ENCODE measurements at places on chromosomes 3 and 15. TPM values are rescaled to one million over a fixed set of nuclear protein-coding genes. Genes with fewer than 3 reads are reported as not detected.
A peak's percentile ranks its signal among the peaks of the same experiment; 100 is the strongest.

DNA sequence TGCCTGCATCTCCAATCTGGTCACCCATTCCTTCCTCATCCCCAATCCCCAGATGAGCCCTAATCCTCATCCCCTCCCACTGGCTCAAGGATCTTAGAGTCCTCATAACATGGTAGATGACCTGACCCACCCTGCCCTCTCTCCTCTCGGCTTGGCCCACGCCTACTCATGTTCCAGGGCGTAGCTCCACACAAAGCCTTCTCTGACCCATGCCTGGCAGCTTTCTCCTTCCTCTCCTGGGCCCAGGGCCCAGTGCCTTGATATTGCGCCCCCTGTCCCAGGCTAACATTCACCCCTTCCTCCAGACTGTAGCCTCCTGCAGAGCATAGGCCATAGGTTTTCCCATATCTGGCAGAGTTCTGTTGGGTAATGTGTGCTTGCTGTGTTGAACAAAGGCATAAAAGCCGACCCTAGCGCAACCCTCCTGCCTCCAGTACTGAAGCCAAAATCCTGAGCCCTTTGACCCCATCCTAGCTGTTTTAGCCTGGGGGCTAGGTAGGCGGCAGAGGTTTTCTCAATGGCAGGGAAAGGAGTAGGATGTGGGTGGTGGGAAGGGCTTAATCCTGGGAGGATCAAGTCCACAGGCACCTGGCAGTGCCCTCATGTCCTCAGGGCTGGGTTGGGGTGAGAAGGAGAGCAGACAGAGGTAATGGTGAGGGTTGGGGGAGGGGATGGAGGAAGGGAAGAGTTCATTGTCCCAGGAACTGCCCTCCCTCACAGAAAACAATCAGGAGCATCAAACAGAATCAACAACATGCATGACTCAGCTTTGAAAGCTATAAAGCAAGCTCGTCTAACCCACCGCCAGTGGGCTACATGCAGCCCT is 35.5 kb downstream of the MESD start:
- H3K4me3 ChIP-seq = no peak overlapping the region
- peak; percentile 29 for DNase-seq
- peaks cover 13% of the 10 kb centered on the region for H3K4me1 ChIP-seq
- no peaks in the 10 kb centered on the region for H3K27me3 ChIP-seq
- peaks cover 27% of the 10 kb centered on the region for H3K36me3 ChIP-seq
- no peak overlapping the region for H3K27ac ChIP-seq

- peaks cover 16% of the 10 kb centered on the region for H3K27me3 ChIP-seq
- no peaks in the 10 kb centered on the region for H3K36me3 ChIP-seq
- no peak overlapping the region for H3K4me3 ChIP-seq
- DNase-seq = no peak
- H3K27ac ChIP-seq = no peak overlapping the region
These were observed 501.4 kb downstream of the MECOM start for GRCh38 chr3:169162107-169162506.

DNA sequence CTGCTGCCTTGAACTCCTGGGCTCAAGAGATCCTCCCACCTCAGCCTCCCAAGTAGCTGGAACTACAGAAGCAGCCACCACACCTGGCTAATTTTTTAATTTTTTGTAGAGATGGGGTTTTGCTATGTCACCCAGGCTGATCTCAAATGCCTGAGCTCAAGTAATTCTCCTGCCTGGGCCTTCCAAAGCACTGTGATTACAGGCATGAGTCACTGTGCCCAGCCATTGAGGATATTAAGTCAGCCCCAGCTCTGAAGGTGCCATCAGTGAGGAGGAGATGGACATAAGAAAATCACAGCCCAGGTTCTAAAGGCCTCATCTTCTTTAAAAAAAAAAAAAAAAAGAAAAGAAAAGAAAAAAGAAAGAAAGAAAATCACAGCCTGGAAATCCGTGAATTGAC is 26.6 kb upstream of the PSTPIP1 start:
- H3K27ac ChIP-seq = no peak overlapping the region
- peaks cover 33% of the 10 kb centered on the region for H3K27me3 ChIP-seq
- no peak overlapping the region for H3K4me3 ChIP-seq
- H3K4me1 ChIP-seq = peaks cover 5% of the 10 kb centered on the region

GRCh38 chr3:31906182-31906581 is 74.9 kb downstream of the OSBPL10 start:
- H3K4me3 ChIP-seq = no peak overlapping the region
- no peaks in the 10 kb centered on the region for H3K36me3 ChIP-seq
- H3K4me1 ChIP-seq = peaks cover 17% of the 10 kb centered on the region

GRCh38 chr3:160986069-160986468 is 119.1 kb downstream of the B3GALNT1 start:
- no peaks in the 10 kb centered on the region for H3K27me3 ChIP-seq
- H3K4me1 ChIP-seq = no peaks in the 10 kb centered on the region
- no peak overlapping the region for H3K27ac ChIP-seq
- H3K4me3 ChIP-seq = no peak overlapping the region
- H3K36me3 ChIP-seq = no peaks in the 10 kb centered on the region

- peaks cover 58% of the 10 kb centered on the region for H3K4me1 ChIP-seq
- DNase-seq = no peak
- H3K36me3 ChIP-seq = no peaks in the 10 kb centered on the region
- no peak overlapping the region for H3K4me3 ChIP-seq
- H3K27ac ChIP-seq = peak overlapping the region; percentile 81
These were observed 293.3 kb upstream of the THBS1 start for GRCh38 chr15:39287322-39288195.

- DNase-seq = no peak
- no peaks in the 10 kb centered on the region for H3K4me1 ChIP-seq
- no peak overlapping the region for H3K4me3 ChIP-seq
These were observed 21.0 kb downstream of the GLCE start for GRCh38 chr15:69181424-69181823.

- no peaks in the 10 kb centered on the region for H3K36me3 ChIP-seq
- H3K4me3 ChIP-seq = no peak overlapping the region
- DNase-seq = peak; percentile 10
- H3K27me3 ChIP-seq = no peaks in the 10 kb centered on the region
These were observed 515.2 kb upstream of the CCDC54 start for GRCh38 chr3:106862067-106862466.

- H3K4me3 ChIP-seq = no peak overlapping the region
- H3K4me1 ChIP-seq = no peaks in the 10 kb centered on the region
- H3K36me3 ChIP-seq = no peaks in the 10 kb centered on the region
These were observed 46.5 kb upstream of the LARS2 start for GRCh38 chr3:45341876-45342275.

DNA sequence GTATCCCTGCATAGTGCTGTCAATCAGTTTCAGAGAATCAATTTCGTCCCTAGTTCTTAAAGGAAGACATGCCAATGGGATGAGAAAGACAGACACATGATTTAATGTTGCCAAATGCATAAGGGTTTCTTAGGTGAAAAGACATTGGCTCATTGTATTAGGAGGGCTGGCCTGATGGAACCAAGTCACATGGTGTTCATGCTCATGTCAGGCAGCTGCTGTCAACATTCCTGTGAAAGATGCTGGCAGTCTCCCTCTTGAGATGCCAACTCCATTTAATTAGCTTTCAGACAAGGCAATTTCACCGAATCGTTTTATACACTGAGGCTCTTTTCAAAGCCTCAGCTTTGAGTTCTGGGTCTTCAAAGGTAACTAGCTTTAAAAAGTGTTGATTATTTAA is 16.1 kb upstream of the IL1RAP start:
- no peaks in the 10 kb centered on the region for H3K27me3 ChIP-seq
- H3K4me1 ChIP-seq = peaks cover 20% of the 10 kb centered on the region
- no peak overlapping the region for H3K4me3 ChIP-seq

- peak overlapping the region; percentile 79 for H3K27ac ChIP-seq
- no peak overlapping the region for H3K4me3 ChIP-seq
- DNase-seq = peak; percentile 68
- peaks cover 24% of the 10 kb centered on the region for H3K4me1 ChIP-seq
These were observed 88.9 kb upstream of the CCNL1 start for GRCh38 chr3:157248590-157249422.

The LYZL4 gene
- total RNA-seq = not detected

The AADACL2 gene
- not detected for total RNA-seq

The LDHAL6B gene
- total RNA-seq = not detected

The TNIK gene
- 7.6 TPM for total RNA-seq

The TEX55 gene
- not detected for total RNA-seq

The GOLGA6A gene
- under 0.01 TPM for total RNA-seq

The P2RY14 gene
- total RNA-seq = not detected

The NT5DC2 gene
- total RNA-seq = 45.4 TPM

The PRR20G gene
- not detected for total RNA-seq

The FOXB1 gene
- not detected for total RNA-seq

The CLDN11 gene
- 50.3 TPM for total RNA-seq

Data from osteoblast (primary cell).